ENCODE measurements at places on chromosomes 2 and 18.

DNA sequence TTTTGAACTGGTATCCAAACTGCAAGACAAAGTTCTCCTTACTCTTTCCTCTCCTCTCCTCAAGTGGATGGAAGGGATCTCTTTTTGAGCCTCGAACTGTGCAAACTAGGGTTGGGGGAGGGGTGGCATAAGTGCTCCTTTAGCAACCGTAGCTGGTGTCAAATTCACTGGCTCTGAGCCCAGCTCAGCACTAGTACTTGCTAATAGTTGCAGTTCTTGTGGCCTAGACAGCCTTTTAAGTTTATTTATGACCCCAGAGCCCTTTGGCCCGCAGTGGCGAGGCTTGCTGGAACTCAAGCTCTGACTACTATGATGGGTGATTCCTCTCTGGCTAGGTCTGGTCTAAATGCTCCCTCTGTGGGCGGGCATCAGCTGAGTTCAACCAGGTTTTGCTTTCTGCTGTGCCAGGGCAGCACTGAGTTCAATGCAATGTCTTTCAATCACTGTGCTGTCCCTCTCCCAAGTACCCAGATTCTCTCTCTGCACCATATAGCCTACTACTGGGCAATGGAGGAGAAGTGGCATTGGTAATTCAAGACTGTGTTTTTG lies 528.4 kb upstream of the SYT4 start:
- no peak for DNase-seq

- no peak for DNase-seq
Measured at GRCh38 chr2:224545884-224546644, 39.1 kb downstream of the CUL3 start.

- DNase-seq = no peak
Measured at GRCh38 chr18:10414293-10414842, 40.1 kb upstream of the APCDD1 start.

GRCh38 chr2:143241403-143242088 lies 112.3 kb downstream of the ARHGAP15 start:
- DNase-seq = no peak
